ENCODE measurements at places on chromosomes 16 and 17.

- no peak for DNase-seq
Measured at GRCh38 chr17:77027271-77027889, 113.4 kb upstream of the SEC14L1 start.

- DNase-seq: peak; percentile 17
Measured at GRCh38 chr16:89924297-89924924, 1.3 kb downstream of the TUBB3 start.

- DNase-seq: no peak
Measured at GRCh38 chr16:983044-984030, 1.8 kb downstream of the SOX8 start.

DNA sequence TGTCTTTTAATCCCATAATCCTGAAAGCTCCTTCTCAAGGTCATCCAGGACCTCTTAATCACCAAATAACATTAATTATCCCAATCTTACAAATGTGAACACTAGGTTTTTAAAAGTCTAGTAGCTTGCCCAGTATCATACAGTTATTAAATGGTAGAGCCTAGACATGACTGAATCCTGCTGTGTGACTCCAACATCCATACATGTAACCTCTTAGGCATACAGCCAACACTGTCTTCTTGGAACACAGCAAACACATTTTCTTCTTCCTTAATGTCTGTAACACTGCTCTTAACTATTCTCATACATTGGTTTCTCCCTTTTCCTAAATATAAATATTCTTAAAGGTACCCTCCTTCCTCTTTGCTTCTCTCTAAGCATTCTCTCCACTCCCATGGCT is 13.7 kb downstream of the BRIP1 start:
- DNase-seq: no peak

DNA sequence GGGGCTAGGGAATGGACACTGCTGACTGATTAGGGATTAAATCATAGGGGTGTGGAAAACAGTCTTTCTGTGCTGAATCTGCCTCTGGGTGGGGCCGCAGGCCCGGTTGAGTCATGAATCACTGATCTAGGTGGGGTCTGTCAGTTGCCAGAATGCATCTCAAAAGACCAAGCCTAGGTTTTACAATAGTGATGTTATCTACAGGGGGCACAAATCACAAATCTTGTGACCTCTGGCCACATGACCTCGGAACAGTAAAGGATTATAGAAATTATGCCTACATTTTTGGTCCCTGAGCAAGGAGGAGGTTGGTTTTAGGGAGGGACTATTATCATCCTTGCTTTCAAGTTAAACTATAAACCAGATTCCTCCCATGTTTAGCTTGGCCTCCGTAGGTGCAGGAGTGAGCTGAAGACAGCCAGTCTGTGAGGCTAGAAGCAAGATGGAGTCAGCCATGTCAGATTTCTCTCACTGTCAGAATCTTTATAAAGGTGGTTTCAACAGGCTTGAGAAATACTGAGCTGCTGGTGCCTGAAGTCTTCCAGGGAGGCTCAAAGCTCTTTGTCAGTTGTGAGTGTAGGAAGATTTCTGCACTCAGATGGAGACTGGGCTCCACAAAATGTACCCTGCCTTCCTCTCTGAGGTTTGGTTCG is 12.9 kb downstream of the GNGT2 start:
- DNase-seq: no peak

DNA sequence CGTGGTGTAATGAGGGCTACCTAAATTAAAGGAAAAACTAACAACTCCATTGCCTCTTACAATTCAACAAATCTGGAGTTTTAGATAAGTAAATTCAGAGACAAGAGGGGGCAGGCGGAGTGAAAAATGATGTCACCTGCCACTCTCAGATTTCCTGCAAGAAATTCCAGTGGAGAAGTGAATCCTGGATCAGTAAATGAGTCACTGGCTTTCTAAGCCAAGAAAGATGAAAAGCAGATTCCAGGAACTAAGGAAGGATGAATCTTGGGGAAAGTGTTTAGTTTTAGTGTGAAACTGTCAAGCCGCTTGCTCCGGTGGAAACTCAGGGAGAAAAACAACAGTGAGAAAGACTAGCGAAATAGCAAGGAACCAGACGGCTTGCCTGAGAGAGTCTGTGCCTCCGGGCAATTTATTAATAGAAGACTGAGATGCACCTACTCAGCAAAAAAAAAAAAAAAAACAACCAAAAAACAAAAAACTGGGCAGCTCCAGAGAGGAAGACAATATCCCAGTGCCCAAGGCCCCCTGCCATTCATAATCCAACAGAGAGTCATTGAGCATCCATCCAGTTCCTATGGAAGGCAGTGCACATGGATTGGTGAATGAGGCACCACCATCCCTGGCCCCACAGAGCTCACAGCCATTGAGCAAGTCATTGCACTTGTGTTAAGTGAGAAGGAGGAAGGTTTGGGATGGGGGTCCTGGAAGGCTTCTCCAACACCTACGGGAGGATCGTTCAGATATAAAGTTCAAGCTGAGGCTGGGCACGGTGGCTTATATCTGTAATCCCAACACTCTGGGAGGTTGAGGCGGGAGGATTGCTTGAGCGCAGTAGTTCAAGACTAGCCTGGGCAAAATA is 12.1 kb upstream of the RIPOR1 start:
- no peak for DNase-seq

- no peak for DNase-seq
Measured at GRCh38 chr16:19851476-19851875, 33.2 kb downstream of the GPRC5B start.

DNA sequence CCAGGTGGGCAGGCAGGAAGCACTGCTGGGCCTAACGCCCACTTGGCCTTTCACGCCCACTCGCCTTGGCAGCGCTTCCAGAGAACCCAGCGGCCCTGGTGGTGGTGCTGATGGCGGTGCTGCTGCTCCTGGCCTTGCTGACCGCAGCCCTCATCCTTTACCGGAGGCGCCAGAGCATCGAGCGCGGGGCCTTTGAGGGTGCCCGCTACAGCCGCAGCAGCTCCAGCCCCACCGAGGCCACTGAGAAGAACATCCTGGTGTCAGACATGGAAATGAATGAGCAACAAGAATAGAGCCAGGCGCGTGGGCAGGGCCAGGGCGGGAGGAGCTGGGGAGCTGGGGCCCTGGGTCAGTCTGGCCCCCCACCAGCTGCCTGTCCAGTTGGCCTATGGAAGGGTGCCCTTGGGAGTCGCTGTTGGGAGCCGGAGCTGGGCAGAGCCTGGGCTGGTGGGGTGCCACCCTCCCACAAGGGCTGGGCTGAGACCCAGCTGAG is 64.7 kb downstream of the MRC2 start:
- DNase-seq: no peak

- no peak for DNase-seq
Measured at GRCh38 chr16:81066681-81067080, 10.4 kb downstream of the C16orf46 start.

Measured in DMS79 treated with DMSO at 0.1 percent for 48 hours (cell line).